ENCODE measurements at places on chromosomes 2 and 18.
A peak's percentile ranks its signal among the peaks of the same experiment; 100 is the strongest.

GRCh38 chr2:24457696-24458386 is 33.2 kb upstream of the NCOA1 start:
- DNase-seq = no peak

DNA sequence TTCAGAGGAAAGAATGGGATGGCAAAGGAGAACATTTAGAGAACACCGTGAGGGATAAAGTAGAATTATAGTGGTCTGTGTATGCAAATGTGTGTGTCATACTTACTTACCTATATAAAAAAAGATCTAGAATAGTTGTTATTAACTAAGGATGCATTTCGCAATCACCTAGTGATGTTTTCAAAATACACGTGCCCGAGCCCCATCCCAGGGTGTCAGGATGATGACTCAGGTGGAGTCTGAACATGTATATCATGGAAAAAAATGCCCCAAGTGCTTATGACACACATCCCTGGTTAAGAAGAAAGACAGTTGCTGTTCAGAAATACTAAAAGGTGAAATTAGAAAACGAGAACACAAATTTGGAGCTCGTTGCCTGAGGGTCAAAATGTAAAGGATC is 109.0 kb downstream of the CERS6 start:
- no peak for DNase-seq

- no peak for DNase-seq
Observed at GRCh38 chr2:127527001-127527804, 914 bp upstream of the IWS1 start.

GRCh38 chr2:170711774-170712652 is 3.1 kb upstream of the SP5 start:
- no peak for DNase-seq

GRCh38 chr18:9851511-9851910 is 34.3 kb upstream of the TXNDC2 start:
- DNase-seq = no peak

DNA sequence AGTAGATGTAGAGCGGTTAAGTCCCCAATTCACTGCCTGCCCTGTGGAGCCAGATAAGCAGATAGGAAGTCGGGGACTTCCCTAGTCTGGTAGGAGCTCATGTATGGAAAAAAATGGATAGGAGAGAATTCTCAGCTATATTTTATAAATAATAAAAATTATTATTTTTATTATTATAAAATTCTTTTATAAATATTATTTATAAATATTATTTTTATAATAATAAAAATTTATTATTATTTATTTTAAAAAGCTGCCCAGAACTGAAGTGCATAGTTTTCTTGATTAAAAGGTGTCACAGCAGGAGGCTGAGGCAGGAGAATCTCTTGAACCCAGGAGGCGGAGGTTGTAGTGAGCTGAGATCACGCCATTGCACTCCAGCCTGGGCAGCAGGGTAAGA is 97.4 kb downstream of the ADAM23 start:
- no peak for DNase-seq

DNA sequence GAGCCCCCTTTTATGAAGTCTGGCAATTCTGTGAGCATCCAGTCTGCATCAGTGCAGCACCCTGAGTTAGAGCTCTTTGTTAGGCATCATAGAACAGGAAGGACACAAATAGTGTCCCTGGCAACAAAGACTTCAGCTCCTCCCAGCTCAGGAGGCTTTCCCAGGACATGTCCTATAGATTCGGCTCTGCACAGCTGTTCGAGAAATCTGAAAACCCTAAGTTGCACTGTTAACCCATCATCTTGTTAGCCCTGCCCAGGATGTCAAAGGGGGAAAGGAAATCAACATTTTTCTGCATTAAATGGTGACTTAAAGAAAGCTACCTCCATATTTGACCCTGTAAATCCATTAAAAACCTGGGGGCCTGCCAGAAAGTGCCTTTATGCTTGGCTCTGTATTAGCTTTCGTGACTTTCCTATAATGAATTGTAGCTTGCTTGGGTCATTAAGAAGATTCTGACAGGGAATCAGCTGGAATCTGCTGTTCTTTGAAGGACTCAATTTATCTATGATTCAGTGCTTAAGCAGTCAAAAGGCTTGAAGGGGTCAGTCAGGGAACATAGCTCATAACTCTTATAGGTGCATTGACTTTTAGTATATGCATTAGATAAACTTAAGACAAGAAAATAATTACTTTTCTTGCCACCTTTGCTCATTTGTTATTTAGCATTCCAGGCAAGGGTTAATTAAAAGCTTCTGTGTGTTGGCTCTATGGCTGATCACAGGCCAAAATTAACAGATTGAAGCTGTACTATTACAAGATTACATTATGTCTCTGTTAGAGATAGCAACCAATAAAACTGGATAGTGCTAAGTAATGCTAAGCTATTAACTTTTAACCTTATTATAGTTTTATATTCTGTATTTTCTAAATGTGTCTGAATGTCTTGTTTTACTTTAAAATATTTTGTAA is 20.6 kb downstream of the ERMN start:
- DNase-seq = peak; percentile 52

DNA sequence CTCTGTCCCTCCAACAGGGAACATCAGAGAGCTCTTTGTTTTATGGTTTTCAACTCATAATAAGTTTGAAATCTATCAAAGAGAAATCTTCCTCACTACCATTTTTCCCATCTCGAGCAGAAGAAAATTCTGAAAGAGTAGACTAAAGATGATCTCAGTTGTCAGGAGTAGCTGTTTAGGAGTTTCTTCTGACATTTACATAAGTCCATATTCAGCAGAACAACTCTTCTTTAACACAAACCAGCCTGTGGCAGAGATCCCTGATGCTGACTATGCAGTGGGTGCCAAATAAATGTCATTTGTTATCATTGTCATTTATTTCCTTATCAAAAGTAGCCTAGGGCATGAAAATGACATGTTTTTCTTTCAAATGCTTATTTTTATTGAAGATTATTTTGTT is 380.7 kb downstream of the MBD2 start:
- DNase-seq = no peak

GRCh38 chr2:238724728-238725127 is 123.2 kb upstream of the TWIST2 start:
- DNase-seq = no peak

- no peak for DNase-seq
Observed at GRCh38 chr2:84959095-84959565, 11.8 kb upstream of the KCMF1 start.

GRCh38 chr2:86274918-86275275 is 62.5 kb downstream of the REEP1 start:
- DNase-seq = no peak

DNA sequence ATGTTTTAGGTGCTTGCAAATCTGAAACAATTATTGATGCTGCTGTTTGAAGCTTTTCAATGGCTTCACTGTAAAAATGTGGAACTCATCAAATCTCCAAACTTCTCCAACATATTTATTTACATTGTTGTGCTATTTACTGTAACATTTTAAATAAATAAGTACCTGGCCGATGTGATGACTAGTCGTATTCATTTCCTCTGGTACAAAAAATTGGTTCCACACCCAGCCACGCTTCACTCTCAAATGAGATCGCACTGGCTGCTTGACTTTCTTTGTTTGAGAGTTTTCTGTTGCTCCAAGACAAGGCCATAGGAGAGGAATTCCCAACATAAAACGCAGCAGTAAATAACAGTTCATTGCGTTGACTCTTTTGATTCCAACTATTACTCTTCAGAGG is 32.0 kb downstream of the CDH19 start:
- DNase-seq = no peak

GRCh38 chr2:69926849-69927515 is 12.1 kb downstream of the MXD1 start:
- no peak for DNase-seq

GRCh38 chr2:205657579-205657978 is 24.7 kb upstream of the NRP2 start:
- peak; percentile 93 for DNase-seq

GRCh38 chr2:44168681-44169154 is at the start of gene PPM1B:
PPM1B (plus strand) TSS chr2:44168875; CDS start chr2:44201200, 32,325 bp downstream.
- DNase-seq = no peak

- DNase-seq = no peak
Observed at GRCh38 chr2:25470806-25471205, 129.1 kb upstream of the DNMT3A start.

DNA sequence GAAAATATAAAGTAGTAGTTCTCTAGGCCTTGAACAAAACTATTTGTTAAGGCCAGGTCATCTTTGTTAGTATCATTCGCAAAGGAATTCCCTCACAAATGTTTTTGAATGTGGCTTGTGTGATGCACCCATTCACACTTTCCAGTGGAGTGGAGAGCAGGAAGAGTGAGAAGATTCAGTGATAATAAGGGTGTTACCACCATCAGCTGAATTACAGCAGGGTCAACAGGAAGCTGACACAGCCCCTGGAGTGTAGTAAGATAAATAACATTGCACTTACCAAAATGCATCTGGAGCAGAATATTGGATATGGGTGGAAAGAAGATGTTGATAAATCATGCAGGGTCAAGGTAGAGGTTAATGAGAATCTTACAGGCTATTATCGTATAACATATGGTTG is 231.0 kb downstream of the DSC3 start:
- DNase-seq = no peak

- peak; percentile 66 for DNase-seq
Observed at GRCh38 chr2:85933753-85934594, 45.2 kb upstream of the ST3GAL5 start.

GRCh38 chr18:1604751-1605150 is 700.1 kb downstream of the ADCYAP1 start:
- no peak for DNase-seq

Data from GM04503 (cell line).